ENCODE measurements at places on chromosomes 16 and 17. TPM values are rescaled to one million over a fixed set of nuclear protein-coding genes. Genes with fewer than 3 reads are reported as not detected.

The CHST4 gene
- total RNA-seq: 6.4 TPM

GRCh38 chr17:10192461-10192860 lies 5.9 kb downstream of the GAS7 start:
- no peak for DNase-seq
- H3K27me3 ChIP-seq: no peaks in the 10 kb centered on the region
- H3K27ac ChIP-seq: no peak overlapping the region

The TNFSF13 gene
- 15.5 TPM for total RNA-seq

The NECAB2 gene
- 0.37 TPM for total RNA-seq

DNA sequence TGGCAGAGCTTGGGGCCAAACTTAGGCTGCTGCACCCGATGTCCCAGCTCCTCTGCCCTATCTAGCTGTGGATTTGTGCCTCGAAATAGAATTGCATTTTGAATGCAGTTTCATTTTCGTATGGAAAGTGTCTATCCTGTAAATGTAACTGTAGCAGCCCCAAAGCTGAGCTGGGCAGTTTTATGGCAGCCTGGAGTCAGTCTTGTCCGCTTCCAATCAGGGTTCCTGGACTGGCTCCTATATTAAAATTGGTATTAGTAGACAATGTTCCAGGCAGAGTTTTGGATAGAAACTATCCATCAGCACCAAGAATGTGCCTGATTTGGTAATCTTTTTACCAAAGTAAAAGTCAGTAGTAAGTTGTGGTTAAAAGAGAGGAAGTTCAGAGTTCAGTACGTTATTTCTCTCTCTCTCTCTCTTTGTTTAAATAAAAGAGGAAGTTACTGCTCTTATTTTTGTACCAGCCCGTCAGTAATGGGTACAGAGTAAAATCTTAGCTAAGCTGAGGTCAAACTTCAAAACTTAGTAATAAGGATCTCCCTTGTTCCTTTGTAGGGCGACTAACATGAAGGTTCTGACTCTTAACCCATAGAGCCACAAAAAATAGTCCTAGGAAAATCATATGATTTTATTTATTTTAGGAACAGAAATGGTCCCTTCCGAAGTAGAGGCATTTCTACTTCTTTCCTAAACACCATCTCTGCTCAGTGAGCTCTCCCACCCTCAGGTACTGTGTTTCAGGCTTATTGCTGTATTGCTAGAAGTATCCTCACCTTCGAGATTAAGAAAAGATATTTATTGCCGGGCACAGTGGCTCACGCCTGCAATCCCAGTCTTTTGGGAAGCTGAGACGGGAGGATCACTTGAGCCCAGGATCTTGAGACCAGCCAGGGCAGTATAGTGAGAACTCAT lies 28.0 kb downstream of the PRKCB start:
- no peaks in the 10 kb centered on the region for H3K27me3 ChIP-seq
- no peaks in the 10 kb centered on the region for H3K36me3 ChIP-seq
- DNase-seq: no peak
- H3K4me1 ChIP-seq: no peaks in the 10 kb centered on the region
- no peak overlapping the region for H3K27ac ChIP-seq

All from pancreas (tissue), 10 donors.